ENCODE measurements at places on chromosomes 4 and X.

DNA sequence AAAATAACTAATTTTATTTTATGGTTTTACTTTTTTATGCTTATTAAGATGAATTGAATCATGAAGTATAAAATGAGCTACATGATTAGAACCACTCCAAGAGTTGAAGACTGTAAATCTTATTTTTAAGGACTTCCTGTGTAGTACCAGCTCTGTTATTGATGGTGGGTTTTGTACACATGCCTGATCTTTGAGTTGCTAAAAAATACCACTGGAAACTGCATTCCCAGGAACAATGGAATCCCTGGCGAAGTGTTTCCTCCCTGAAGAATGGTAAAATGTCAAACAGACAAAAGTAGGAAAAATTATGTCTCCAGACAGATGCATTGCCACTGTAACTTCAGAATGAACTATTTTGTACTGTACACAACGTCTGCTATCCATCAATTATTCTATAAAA, 935.4 kb upstream of the TENM3 start:
- DNase-seq: no peak

DNA sequence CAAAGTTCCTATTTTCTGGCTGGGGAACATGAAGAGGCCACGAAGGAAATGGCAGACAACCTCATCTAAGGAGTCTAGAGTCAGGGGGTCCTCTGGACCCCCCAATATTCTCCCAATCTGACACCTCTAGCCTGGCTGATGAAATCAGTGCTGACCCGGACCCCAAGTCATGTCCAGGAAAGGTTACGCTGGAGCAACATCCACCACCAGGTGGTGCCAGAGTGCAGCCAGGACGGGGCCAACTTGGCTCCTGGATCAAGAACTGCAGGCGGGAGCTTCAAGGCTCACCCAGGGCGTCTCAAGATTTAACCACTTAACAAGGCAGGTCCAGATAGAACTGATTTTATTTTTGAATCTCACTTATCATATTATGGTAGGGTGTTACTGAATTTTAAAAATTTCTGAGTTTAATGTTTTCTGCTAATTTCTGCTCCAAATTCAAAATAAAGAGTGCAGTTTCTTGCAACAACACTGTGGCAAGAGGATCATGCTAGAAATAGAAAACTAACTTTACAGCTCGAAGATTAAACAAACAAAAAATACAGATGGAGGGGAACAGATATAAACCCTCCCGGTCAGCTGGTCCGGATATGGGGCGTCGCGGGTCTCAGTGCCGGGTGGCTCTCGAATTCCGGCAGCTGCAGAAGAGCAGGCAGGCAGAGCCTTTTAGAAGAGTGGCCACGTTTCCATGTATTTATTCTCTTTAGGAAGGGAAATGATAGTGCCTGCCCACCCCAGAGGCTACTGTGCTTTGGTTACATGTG, 135.5 kb downstream of the AFAP1 start:
- peak; percentile 63 for DNase-seq

DNA sequence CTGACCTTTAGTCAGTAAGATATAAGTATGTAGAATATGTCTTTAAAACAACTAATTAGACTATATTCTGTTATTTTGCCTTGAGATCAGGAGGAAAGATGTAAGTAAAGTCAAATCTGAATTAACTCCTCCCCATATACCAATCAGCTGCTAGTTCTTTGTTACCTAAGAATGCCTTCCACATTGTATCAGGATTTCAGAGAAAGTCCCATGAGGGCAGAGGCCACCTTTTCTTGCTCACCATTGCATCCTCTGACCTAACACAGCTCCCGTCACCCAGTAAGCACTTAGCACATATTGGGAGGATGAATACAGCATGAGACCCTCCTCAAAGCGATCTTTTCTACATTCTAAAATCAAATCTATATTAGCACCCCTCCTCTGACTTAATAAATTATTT, 87.0 kb downstream of the COL25A1 start:
- no peak for DNase-seq

GRCh38 chrX:10509397-10509796, 111.0 kb downstream of the MID1 start:
- DNase-seq: no peak

GRCh38 chr4:78667764-78668163, 108.4 kb upstream of the BMP2K start:
- DNase-seq: no peak

- DNase-seq: no peak
Observed at GRCh38 chrX:151825925-151826485, 86.7 kb upstream of the MAGEA4 start.

DNA sequence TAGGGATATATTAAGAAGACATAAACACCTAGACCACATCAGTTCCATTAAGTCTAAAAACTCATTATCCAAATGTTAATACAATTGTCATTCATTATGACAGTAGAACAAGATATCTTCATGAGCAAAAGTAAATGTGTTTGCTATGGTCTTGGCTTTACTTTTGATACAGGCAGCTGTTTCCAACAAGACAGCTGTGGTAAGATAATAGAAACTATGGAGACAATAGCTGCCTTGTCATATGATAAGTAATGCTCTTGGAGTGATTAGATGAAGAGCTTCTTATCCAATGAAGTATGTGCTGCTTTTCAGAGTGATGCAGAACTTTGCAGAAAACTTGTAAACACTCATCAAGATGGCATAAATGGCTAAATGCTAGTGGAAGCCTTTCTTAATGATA, 1066.0 kb downstream of the FSTL5 start:
- no peak for DNase-seq

GRCh38 chr4:40800064-40800463, 50.3 kb downstream of the NSUN7 start:
- no peak for DNase-seq

GRCh38 chr4:33494150-33494549, 2750.2 kb downstream of the ARAP2 start:
- no peak for DNase-seq

DNA sequence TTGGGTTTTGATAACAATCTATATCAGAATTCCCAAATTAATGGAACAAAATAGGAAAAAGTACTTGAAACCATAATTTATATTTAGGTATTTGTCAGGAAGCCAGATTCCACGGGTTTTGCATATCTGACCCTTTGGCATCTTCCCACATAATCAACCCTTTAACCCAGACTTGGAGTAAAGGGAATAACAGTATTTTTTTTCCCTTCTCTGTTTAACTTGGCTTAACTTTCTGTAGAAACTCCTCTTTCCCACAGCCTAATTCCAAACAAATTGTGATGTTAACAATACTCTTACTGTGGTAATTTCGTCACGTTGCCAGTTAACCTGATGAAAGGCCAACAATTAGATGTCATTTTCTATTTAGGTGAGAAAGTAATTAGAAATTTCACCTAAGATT, 49.4 kb upstream of the GUCY1A1 start:
- no peak for DNase-seq

GRCh38 chr4:73341454-73341853, 62.6 kb upstream of the ALB start:
- no peak for DNase-seq

GRCh38 chr4:2368746-2369437, 49.6 kb downstream of the ZFYVE28 start:
- DNase-seq: no peak

- no peak for DNase-seq
Observed at GRCh38 chr4:104881136-104881886, 265.4 kb upstream of the TET2 start.

DNA sequence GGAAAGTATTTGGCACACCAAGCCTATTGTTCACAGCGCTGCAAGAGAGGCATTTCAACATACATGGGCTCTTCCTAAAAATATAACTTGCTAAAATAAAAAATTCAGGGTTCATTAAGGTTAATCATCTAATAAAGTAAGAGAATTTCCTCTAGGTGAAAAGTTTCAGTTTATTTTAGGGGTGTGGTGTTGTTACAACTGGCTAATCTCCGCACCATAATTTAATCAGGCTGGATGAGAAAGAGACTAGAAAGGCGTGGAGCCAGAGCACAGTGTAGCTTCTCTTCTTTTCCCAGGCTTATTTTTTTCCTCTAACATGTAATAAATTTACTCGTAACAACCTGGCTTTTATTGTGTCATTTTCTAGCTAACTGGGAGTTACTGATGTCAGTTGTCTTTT, 47.9 kb downstream of the FHL1 start:
- DNase-seq: no peak

DNA sequence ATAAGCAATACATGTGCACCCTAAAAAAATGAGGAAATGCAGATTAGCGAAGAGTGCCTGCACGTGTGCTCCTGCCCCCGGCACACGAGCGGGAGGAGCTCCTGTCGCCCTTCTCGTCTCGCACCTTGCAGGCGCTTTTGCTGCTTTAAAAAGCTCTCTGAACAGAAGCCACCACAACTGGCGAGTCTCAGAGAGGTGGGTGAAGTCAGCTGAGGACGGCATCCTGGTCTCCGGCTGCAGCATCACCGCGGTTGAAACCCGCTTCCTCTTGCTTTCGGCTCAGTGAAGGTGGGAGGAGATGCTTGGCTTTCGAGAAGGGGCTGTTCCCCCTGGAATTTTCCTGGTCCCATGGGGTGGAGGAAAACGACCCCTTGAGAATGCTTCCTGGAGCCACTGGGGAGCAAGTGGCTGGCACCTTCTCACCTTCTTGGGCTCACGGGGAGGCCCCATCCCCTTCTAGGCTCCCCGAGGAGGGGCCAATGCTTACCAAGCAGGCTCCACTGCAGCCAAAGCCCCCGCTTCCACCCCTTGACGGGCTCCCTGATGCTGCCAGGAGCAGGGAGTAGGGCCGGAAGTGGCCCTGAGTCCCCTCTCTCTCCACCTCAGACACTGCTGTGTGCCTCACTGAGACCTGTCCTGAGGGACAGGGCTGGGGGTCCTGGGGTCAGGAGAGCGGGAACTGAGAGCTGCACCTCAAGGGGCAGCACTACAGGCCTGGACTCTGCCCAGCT, 29.2 kb upstream of the MXD4 start:
- DNase-seq: no peak

DNA sequence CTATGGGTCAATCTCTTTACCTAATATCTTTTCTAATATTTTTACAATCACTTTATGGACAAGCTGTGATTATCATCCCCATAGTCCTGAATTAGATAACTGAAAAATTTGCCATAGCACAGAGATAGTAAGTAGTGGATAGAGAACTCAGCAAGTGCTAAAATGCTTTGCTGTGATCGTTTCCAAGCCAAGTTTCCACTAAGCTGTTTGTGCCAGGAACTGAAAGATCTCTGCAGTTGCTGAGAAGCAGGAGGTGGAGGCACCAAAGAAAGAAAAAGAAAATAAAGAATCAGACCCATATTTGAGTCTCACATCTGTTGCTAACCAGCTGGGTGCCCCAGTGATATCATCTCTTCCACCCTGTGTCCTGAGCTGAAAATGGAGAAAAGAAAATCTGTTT, 605.6 kb upstream of the BOD1L1 start:
- DNase-seq: no peak

- no peak for DNase-seq
Observed at GRCh38 chrX:151552743-151553142, 10.7 kb upstream of the PASD1 start.

DNA sequence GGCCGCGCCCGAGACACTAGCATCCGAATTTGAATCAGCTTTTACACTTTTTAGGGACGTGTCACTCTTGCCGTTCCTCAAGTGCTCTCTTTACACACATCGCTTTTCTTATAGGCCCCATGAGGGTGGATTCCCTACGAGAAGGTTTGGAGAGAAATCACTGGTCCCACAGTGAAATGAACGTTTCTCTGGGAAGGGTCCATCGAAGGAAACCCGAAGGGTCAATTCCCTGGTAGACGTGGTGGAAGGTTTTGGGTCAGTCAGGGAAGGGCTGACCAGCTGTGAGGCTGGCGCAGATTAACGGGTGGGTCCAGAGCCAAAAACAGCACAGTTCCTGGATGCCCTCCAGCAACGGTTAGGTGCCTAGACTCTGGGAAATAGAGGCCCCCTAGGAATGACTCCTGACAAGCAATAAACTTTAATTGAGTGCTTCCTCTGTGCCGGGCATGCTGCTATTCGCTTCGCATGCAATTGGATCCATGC, 35.9 kb downstream of the ETDC start:
- DNase-seq: no peak

- no peak for DNase-seq
Observed at GRCh38 chr4:163415668-163416067, 57.9 kb downstream of the TKTL2 start.

GRCh38 chr4:48906206-48907173, at the start of gene OCIAD2:
OCIAD2 (minus strand) TSS chr4:48906774; CDS start chr4:48904549, 2,225 bp downstream.
- peak; percentile 63 for DNase-seq

GRCh38 chr4:22962295-22962694, 269.6 kb downstream of the GBA3 start:
- no peak for DNase-seq

DNA sequence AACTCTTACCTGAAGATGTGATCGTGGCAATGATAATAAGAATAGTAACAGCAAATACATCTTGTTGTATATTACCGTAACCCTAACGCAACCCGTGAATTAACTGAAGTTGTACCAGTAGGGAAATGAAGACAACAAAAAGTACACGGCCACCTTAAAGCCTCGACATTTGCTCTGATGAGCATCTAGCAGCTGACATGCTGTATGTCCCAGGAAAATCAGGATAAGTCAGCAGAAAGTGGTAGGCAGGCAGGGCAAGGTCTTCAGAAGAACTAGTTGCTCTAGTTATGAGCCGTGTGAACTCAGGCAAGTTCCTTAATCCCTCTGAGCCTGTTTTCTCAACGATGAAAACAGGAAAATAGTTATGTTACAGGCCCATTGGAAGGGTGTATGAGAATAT, 7.7 kb upstream of the ASB5 start:
- DNase-seq: no peak

GRCh38 chrX:152926279-152926678, 28.4 kb downstream of the ZNF185 start:
- DNase-seq: no peak

GRCh38 chrX:150450519-150451177, 87.5 kb downstream of the MAMLD1 start:
- DNase-seq: no peak

DNA sequence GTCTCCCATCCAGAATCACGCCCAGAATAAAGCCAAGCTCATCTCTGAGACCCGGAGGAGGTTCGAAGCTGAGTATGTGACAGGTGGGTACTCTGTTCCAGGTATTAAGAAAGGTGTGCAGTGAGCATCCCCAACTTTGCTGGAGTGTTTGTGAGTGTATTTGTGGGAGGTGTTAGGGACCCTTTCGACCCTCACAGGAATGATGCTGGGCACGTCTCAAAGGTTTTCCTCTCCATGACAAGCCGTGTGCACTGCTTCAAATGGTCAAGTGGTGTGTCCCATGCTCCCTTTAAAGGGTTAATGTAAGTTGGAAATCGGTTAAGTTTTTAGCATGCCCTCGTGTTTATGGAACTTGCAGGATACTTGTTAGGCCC, 442 bp downstream of the MOSPD2 start:
- no peak for DNase-seq

- DNase-seq: no peak
Observed at GRCh38 chr4:176656108-176656507, 136.6 kb downstream of the VEGFC start.

DNA sequence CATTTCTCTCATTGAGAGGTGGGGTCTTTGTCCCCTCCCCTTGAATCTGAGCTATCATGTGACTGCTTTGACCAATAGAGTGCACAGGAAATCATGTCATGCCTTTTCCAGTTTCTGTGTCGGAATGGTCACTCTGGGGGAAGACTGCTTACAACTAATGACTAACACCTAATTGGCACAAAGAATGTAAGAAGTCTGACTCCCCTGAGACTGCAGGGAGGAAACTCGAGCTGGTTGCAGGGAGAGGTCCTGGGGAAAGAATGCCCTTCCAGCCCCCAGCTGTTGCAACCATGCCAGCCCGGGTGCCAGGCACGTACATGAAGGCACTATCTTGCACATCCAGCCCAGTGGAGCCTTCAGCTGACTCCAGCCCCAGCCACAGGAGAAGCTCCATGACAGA, 254.2 kb downstream of the DHX15 start:
- DNase-seq: no peak
